Neural progenitor cell (in vitro differentiated cells): ENCODE measurements at places on chromosomes 11 and 22. TPM values are rescaled to one million over a fixed set of nuclear protein-coding genes. Genes with fewer than 3 reads are reported as not detected.

- peak; percentile 89 for DNase-seq
Measured at GRCh38 chr11:61294717-61295595, at the start of gene VWCE. Gene VWCE, minus strand, starts transcription at chr11:61295316. Its CDS starts 279 bp downstream, at chr11:61295037.

- DNase-seq, result no peak
Measured at GRCh38 chr22:37256075-37256726, 12.1 kb upstream of the RAC2 start.

GRCh38 chr22:30647536-30647935 lies 12.0 kb downstream of the SLC35E4 start:
- DNase-seq, result no peak

- no peak for DNase-seq
Measured at GRCh38 chr11:64001484-64002420, 15.5 kb downstream of the OTUB1 start.

- DNase-seq, result no peak
Measured at GRCh38 chr11:71971680-71972079, 27.0 kb upstream of the IL18BP start.

DDIAS gene
- 19.9 and 47.7 TPM in 2 replicates for total RNA-seq

GRCh38 chr22:20025401-20026203 lies 4.7 kb downstream of the TANGO2 start:
- DNase-seq, result no peak

ASPHD2 gene
- 9.3 and 12.7 TPM in 2 replicates for total RNA-seq

- DNase-seq, result no peak
Measured at GRCh38 chr22:30000566-30000965, 79.7 kb upstream of the HORMAD2 start.

TMX2 gene
- total RNA-seq, result 65.9 and 66.5 TPM in 2 replicates

XKR3 gene
- total RNA-seq, result not detected in 2 replicates

DNA sequence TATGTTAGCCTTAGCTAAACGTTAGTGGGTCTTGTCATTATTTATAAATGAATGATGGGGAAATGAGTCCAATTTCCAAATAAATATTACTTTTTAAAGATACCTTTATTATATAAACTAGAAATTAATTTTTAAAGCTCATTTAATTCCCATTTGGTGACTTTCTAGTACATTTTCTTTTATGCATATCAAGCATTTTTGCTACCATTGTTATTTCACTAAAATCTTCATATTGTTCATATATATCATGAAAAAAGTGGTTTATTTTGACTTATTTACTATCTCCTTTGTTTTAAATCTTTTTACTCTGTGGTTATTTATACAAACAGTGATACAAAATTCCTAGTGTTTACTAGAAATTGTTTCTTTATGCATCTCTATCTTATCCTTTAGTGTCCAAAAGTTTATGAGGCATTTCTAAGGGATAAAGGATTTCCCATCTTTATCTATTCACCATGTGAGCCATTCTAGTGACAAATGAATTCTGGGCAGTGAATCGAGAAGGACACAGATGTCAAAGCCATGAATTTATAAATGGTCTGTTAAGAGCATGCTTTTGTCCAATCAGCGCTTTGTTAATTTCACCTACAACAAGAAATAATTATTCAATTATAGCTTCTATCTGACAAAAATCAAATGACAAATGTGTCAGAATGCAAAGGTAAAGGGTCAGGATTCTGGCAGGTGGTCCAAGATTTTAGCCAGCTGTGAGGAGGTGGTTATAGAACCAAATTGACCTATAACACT lies 70.6 kb downstream of the PRMT3 start:
- DNase-seq, result no peak

DNA sequence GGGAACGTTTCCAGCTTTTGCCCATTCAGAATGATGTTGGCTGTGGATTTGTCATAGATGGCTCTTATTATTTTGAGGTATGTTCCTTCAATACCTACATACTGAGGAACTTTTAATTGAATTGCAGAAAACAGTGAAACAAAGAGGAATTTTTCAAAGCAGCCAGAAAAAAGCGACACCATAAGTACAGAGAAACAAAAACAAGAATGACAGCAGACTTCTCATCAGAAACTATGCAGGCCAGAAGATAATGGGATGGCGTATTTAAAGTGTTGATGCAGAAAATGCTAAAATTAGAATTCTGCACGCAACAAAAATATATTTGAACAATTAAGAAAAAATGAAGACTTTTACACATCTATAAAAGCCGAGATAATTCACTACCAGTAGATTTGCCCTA lies 95.4 kb upstream of the TIMP3 start:
- DNase-seq, result peak; percentile 29
